Inflammatory macrophage (primary cell): ENCODE measurements at places on chromosomes 1 and 21.
A peak's percentile ranks its signal among the peaks of the same experiment; 100 is the strongest.

- no peak for DNase-seq
Observed at GRCh38 chr1:32411261-32411660, 17.0 kb upstream of the BSDC1 start.

DNA sequence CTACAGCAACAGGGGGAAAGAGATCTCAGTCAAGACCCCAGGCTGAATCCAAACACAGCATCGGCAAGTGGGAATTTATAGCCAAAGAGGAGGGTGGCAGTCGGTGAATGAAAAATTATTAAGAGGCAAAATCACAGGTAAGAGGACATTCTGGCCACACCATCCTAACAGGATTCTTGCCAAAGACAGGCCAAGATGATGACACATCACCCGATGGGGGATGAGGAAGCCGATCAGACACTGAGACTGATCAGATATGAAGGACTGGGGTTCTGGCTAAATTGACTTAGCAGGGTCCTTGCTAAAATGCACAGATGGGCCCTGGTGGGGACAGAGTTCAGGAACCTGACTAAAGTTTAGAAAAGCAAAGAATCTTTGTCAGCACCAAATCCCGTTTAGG lies 402.2 kb downstream of the SMYD3 start:
- DNase-seq: no peak

GRCh38 chr21:23690316-23690715 lies 1917.0 kb downstream of the MRPL39 start:
- no peak for DNase-seq

DNA sequence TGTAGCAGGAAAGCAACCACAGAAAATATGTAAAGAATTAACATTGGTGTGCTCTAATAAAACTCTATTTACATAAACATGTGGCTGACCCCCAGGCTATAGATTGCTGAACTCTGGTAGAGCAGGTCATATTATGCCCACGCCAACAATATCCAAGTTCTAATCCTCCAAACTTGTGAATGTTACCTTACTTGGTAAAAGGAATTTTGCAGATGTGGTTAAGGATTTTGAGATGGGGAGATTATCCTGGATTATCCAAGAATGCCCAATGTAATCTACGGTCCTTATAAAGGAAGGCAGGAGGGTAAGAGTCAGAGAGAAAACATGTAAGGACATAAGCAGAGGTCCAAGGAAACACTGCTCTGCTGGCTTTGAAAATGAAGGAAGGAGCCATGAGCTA lies 201.0 kb downstream of the USH2A start:
- DNase-seq: no peak

- no peak for DNase-seq
Observed at GRCh38 chr1:205630241-205630640, 1.6 kb downstream of the ELK4 start.

DNA sequence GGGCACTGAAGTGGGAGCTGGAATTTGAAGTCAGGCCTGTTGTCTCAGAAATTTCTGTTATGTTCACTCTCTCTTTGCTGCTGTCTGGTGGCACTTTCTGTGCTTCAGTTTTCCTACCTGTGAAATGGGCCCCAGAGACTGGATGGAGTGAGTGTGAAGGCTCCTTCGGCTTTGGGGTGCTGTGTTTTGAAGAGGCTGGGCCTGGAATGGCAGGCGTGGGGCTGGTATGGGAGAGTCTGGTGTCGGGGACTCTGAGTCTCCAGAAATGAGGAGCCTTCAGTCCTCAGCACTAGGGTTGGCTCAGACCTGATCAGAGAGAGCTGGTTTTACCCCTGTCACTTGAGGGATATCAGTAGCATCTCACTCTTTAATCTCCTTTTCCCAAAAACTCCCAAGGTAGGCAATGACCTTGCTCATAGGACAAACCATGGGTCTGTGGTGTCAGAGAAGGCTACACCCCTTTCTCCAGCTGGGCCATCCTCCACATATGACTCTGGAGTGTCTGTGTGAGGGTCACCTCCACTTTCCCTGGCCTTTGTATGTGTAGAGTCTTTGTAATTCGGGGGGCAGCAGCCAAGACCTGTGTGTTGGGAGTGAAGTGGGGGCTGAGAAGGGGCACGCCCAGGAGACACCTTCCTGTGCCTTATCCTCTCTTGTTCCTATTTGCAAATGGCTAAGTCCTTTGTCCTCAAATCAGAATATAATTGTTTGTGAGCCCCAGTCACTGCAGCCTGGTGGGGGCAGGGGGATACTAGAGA lies 279.9 kb downstream of the PTPRU start:
- no peak for DNase-seq

DNA sequence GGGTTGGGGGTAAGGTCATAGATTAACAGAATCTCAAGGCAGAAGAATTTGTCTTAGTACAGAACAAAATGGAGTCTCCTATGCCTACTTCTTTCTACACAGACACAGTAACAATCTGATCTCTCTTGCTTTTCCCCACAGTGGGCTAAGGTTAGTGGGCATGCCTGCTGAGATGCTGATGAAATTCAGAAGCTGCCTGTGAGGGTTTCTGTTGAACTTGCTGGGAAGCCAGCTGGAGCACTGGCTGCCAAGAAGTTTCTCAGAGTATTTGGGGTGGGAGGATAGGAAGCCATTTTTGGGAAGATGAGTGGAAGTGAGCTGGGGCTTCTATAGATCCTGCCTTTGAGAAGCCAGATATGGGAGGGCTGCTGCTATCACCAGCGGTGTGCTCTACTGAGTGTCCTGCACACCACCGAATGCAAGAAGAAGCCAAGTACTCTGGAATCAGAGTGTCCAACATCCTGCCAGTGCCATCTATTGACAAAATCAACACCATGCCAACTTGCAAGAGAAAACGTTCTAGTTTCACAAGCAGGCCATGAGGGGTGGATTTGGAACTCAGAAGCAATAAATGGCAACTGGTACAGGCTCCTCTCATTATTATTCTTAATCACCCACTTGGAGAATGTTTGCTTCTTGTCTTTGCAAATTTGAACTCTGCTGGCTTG lies 102.7 kb downstream of the PTPRU start:
- no peak for DNase-seq

DNA sequence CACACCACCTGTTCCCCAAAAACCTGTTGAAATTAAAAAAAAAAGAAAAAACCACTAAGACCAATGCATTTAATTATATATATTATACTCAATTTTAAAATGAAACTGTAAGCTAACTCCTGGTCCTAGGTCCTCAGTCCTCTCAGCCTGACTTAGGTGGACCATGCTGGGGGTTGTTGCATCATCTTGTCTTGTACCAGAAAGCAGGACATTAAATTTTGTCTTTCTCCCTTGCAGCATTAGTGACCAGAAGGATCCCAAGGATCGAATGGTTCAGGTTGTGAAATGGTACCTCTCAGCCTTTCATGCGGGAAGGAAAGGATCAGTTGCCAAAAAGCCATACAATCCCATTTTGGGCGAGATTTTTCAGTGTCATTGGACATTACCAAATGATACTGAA lies 97.6 kb downstream of the NRDC start:
- DNase-seq: no peak

GRCh38 chr21:45162115-45162514 lies 87.7 kb downstream of the ADARB1 start:
- DNase-seq: no peak

GRCh38 chr1:40411843-40412242 lies 38.3 kb downstream of the SMAP2 start:
- DNase-seq: no peak

- DNase-seq: no peak
Observed at GRCh38 chr21:25396135-25396711, 211.1 kb downstream of the MRPL39 start.

- DNase-seq: no peak
Observed at GRCh38 chr1:99944192-99944591, 25.6 kb upstream of the SLC35A3 start.

DNA sequence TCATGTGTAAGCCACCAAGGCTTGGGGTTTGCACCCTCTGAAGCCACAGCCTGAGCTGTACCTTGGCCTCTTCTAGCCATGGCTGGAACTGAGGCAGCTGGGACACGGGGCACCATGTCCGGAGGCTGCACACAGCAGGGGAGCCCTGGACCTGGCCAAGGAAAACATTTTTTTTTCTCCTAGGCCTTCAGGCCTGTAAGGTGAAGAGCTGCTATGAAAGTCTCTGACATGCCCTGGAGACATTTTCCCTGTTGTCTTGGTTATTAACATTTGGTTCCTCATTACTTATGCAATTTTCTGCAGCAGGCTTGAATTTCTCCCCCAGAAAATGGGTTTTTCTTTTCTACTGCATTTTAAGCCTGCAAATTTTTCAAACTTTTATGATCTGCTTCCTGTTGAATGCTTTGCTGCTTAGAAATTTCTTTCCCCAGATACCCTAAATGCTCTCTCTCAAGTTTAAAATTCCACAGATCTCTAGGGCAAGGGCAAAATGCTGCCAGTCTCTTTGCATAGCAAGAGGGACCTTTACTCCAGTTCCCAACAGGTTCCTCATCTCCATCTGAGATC lies 295.8 kb downstream of the LTN1 start:
- no peak for DNase-seq

DNA sequence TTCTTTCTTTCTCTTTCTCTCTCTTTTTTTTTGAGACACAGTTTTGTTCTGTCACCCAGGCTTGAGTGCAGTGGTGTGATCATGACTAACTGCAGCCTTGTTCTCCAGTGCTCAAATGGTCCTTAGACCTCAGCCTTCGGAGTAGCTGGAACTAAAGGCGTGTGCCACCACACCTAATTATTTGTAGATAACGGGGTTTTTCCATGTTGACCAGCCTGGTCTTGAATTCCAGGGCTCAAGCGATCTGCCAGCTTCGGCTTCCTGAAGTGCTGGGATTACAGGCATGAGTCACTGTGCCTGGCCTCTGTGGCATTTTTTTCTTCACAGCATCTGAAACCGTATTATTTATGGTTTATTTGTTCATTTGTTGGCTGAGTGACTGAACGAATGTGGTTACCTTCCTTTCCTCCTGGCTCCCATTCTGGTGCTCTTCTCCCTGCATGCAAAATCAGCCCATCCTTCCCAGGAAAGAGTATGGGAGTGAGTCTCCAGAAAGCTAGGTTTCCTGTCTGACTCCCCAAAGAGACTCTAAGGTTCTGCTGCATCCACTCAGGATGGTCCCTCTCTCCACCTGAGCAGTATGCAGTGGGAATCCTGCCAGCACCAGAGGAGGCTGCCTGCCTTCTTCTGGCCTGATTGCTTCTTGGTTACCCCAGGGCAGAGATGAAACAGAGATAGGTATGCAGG lies 155.0 kb upstream of the BEND5 start:
- no peak for DNase-seq

DNA sequence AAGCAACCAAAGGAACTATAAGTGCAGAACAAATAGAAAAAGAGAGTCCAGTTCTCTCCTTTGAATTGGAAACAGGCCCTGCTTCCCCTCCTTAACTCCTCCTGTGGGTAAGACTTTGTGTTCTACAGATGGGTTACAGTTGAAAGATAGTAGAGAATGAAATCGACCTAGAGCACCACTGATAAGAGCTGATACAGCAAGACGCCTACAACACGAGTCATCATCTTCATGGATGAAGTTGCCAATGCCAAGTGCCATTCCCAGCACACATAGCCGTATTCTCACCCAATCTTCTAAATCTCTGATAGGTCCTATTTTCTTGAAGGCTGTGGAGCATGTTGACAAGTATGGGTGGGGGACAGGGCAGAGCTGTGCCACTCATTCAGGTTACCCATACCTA lies 99.8 kb upstream of the CAMK1G start:
- DNase-seq: no peak

DNA sequence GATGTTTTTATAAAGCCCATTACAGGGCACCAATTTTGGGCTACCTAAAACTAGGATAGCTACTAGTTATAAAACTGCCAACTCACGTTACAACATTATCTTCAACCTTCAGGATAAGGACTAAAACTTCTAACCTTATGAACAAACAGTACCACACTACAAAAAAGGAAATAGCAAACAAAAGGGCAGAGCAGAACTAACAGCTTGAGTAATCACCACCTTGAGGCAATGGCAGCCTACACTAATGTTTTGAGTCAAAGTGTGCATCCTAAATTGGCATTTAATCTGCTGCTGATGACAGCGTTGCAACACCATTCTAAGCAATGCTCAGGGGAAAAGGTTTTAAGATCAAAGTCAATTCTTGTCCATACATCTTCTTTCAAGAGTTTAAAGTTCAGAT lies 27.2 kb downstream of the PTP4A2 start:
- DNase-seq: peak; percentile 73

GRCh38 chr1:67897270-67897949 lies 64.1 kb upstream of the GNG12 start:
- DNase-seq: no peak

- DNase-seq: no peak
Observed at GRCh38 chr1:117371441-117372151, 4.3 kb downstream of the MAN1A2 start.

DNA sequence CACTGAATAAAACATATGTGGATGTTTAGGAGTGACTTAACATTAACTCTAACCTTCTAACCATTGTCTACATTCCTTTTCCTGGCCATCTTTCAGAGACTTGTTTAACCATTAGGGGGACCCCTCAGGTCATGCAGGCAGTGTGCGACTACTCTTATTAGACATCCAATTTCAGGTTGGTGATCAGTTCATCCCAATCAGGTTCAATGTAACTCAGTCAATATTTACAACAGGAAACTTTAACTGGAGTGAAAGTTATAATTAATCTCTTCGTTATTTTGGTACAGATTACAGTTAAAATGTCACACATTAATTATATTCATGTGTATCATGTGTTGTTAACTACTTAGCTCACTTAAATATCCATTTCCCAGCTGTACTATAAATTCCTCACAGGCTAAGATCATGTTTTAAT lies 68.8 kb upstream of the RGS1 start:
- peak; percentile 21 for DNase-seq

- DNase-seq: peak; percentile 21
Observed at GRCh38 chr1:225882694-225883615, 775 bp upstream of the TMEM63A start.

DNA sequence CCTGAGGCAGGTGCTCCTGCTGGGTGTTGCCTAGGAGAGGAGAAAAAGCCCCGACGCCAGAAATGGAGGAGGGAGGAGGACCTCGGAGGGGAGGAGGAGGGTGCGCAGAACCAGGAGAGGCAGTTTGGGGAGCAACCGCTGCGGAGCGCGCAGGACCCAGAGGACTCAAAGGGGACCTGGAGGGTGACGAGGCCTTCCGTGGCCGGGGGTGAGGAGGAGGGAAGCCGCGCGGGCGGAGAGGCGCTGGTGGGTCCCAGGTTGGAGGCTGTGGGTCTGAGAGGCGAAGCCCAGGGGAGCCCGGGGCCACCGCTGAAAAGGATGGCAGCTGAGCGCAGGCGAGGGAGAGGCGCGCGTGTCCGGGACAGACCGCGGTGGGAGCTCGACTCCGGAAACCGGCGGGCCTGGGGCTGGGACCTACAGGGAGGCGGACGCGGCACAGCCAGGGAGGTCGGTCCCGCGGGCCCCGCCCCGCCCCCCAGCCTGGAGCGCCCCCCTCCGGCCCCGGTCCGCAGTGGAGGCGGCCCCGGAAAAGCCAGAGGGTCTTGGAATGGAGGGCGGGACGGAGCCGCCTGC lies 15.1 kb downstream of the RNF223 start:
- DNase-seq: peak; percentile 18
